ENCODE measurements at places on chromosomes 16 and 17.

GRCh38 chr16:86052926-86053325 is 154.0 kb downstream of the IRF8 start:
- no peak for DNase-seq

GRCh38 chr17:33142705-33143299 is 150.3 kb downstream of the ASIC2 start:
- DNase-seq: peak; percentile 34

DNA sequence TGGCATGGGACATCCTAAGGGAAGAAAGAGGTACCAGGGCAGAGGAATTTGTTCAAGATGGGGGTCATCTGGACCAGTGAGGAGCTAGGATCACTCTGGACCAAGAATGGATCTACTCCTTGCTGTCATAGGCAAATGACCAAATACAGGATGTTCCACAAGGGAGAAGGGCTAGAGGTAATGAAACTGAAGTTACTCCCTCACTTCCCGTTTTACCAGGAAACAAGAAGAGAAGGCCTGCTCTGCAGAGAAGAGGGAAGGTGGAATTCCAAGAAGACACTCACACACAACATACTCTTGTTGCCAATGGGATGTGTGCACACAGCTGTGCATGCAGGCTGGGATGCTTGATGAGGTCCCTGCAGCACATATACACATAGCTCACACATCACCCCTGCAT is 38.6 kb downstream of the NEUROD2 start:
- DNase-seq: no peak

- no peak for DNase-seq
Measured at GRCh38 chr16:84883301-84883700, 63.5 kb downstream of the CRISPLD2 start.

GRCh38 chr17:74822335-74822938 is 37.2 kb downstream of the GRIN2C start:
- DNase-seq: no peak

DNA sequence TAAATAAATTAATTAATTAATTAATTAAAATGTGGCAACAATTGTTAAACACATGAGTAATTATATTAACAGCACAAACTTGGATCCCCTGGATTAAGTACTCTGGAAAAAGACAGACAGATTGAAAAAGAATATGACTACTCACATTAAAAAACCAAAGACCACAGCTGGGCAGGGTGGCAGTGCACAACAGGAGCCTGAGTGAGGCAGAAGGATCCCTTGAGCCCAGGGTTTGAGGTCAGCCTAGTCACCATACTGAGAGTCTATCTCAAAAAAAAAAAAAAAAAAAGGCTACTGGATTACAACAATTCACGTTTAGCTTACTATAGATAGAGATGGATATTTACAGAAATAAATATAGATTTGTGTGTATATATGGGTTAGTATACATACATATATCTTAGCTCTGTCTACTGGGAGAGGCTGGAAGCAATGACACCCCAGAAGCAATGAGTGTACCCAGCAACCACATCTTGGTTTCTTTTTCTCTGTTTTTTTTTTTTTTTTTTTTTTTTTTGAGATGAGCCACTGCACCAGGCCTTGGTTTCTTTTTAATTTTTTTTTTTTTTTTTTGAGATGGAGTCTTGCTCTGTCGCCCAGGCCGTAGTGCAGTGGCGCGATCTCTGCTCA is 10.6 kb upstream of the SUZ12 start:
- no peak for DNase-seq

Measured in femur (tissue), 1 donor.